ENCODE measurements at places on chromosomes 3 and 15. TPM values are rescaled to one million over a fixed set of nuclear protein-coding genes. Genes with fewer than 3 reads are reported as not detected.

The C3orf70 gene
- total RNA-seq = 0.07 TPM

The CFAP44 gene
- 3.4 TPM for total RNA-seq

The UPK1B gene
- total RNA-seq = not detected

The SPATA12 gene
- not detected for total RNA-seq

The ARPIN gene
- total RNA-seq = not detected

The DTX3L gene
- total RNA-seq = 138 TPM

The CD200R1 gene
- total RNA-seq = 9.5 TPM

The CLDN16 gene
- total RNA-seq = not detected

The NRG4 gene
- not detected for total RNA-seq

The CADM2 gene
- total RNA-seq = 0.58 TPM
